ENCODE measurements at places on chromosomes 7 and 10.

DNA sequence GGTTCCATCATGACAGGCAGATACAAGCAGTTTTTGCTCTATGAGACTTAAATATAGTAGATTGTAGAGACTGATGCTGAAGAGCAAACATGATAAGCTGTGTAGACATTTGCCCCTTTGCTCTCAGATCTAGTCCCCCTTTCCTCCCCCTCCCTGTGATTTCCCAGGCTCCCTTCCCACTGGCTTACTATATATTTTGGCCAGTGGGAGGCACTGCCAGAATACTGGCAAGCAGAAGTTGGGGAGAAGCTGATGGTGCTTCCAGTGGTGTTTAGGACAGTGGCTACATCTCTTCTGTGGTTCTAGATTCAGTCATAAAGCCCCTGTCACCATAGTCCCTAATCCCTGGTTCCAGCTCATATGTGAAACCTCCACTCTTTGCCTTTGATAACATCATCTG, 156.1 kb upstream of the STEAP4 start:
- DNase-seq: no peak

- DNase-seq: no peak
Measured at GRCh38 chr7:30171766-30172447, 37.1 kb downstream of the MTURN start.

GRCh38 chr7:44139311-44140010, 1.7 kb downstream of the MYL7 start:
- no peak for DNase-seq

GRCh38 chr7:70673778-70674570, 458.0 kb upstream of the GALNT17 start:
- no peak for DNase-seq

Data from GM10248 (cell line).